Stimulated activated naive CD4-positive, alpha-beta T cell treated with Interleukin-2 at 50 U/mL for 16 hours (primary cell): ENCODE measurements at places on chromosomes 4 and X.

DNA sequence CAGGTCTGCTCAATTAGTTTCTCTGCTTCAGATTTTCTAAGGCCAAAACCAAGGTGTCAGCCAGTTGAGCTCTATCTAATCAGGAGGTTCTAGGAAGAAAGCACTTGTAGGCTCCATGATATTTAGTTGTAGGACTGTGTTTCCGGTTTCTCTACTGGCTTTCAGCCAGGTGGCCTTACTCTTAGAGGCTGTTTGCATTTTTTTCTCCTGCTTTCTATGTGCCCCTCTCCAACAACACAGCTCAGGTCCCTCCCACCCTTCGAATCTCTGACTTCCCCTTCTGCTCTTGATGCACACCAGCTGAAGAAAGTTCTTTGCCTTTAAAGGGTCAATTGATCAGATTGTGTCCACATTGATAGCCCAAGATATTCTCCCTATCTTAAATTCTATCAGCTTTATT lies 245.2 kb downstream of the RAB28 start:
- no peak for DNase-seq

- no peak for DNase-seq
Measured at GRCh38 chr4:8085491-8086117, 73.0 kb downstream of the ABLIM2 start.

GRCh38 chr4:105414316-105414715 lies 59.5 kb downstream of the PPA2 start:
- DNase-seq, result no peak

- DNase-seq, result no peak
Measured at GRCh38 chr4:81903212-81903611, 431.5 kb upstream of the RASGEF1B start.

DNA sequence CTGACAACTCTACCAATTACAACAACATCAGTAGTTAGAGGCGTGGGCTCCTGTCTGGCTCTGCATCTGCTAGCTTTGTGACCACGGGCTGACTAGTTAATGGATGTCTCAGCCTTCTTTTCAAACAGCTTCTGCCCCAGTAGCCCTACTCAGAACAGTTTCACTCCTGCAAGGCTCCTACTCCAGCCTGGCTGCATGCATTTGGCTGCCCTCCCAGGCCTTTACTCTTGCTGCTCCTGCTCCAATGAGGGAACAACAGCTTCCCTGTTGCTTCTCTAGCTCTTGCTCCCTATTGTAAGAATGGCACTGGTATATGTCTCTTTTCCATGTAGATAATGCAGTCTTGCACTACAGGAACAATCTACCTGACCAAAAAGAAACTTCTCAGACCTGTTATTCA lies 93.3 kb downstream of the TTC29 start:
- no peak for DNase-seq

DNA sequence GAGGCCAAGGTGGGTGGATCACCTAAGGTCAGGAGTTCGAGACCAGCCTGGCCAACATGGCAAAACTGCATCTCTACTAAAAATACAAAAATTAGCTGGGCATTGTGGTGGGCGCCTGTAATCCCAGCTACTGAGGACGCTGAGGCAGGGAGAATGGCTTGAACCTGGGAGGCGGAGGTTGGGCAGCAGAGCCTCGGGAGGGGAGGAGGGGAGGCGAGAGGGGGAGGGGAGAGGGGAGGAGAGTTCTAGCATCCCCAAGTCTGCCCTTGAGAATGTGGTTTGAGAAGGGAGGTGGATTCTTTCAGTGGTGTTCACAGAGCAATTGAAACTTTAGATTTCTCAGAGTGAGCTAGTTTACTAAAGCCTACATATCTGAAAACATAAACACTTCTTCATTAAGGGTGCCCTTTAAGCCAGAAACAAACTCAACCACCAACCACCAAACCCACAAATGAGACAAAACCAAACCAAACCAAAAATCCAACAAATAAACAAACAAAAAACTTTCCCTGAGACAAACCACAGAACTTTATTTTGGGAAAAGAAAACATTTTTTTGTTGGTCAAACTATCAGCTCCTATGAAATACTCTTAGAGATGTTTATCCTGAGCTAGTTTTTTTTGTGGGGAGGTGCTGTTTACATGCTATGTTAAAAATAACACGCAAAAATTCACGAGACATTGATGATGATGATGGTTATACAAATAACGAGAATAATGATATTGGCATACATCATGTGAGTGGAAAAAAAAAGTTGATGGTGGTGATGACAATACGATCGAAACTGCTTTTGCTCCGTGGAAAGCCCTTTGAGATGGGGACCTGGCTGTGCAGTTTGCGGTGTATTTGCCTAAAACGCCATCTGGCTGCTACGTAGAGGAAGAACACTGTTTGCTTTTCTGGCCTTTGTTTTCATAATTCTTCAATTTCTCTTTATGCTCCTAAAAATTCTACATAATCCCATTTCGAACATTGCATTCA lies 98.2 kb upstream of the PRKX start:
- peak; percentile 45 for DNase-seq

- no peak for DNase-seq
Measured at GRCh38 chrX:86148594-86148993, 343 bp downstream of the DACH2 start.

DNA sequence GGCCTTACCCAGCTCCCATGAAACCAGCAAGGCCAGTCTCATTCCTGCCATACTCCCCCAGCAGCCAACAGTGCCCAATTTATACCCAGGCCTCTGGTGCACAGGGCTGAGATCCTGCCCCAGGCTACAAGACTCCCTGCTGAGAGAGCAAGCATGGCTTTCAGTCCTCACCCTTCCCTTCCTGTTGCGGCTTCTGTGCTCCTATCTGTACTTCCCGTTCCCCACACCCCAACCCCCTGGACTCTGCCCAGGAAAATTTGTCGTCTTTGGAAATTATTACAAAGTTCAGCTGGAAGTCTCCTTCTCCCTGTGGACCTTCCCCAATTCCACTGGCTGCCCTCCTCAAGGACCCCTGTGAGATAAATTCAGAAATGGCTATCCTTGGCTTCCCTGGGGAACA lies 84.1 kb upstream of the GK2 start:
- DNase-seq, result no peak

DNA sequence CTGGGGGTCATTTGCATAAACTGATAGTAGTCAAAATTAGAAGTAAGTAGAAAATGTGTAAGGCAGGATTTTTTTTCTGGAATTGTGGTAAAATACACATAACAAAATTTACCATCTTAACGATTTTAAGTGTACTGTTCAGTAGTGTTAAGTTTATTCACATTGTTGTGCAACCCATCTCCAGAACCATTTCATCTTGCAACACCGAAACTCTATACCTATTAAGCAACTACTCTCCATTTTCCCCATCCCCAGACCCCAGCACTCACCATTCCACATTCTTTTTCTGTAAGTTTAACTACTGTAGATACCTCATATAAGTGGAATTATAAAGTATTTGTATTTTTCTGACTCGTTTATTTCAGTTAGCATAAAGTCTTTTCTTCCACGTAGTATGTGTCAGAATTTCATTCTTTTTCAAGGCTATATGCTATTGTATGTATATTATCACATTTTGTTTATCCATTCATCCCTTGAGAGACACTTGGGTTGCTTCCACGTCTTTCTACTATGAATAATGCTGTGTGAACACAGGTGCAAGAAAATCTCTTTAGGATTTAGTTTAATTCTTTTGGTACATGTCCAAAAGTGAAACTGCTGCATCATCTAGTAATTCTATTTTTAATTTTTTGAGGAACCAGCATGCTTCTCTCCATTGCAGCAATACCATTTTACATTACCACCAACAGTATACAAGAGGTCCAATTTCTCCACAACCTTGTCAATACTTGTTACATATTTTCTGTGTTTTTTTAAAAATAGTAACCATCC lies 39.1 kb upstream of the NSUN7 start:
- DNase-seq, result no peak

- DNase-seq, result no peak
Measured at GRCh38 chrX:54482839-54483593, 13.0 kb downstream of the FGD1 start.

- no peak for DNase-seq
Measured at GRCh38 chrX:118571836-118572235, 76.2 kb downstream of the DOCK11 start.

DNA sequence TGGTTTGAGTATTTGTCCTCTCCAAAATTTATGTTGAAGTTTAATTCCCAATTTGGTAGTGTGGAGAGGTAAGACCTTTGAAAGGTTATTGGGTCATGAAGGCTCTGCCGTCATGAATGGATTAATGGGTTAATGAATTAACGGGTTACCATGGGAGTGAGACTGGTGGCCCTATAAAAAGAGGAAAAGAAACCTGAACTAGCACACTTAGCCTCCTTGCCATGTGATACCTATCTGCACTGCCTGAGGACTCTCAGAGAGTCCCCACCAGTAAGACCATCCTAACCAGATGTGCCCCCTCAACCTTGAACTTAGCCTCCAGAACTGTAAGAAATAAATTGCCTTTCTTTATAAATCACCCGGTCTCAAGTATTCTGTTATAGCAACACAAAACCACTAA lies 39.3 kb downstream of the PAGE1 start:
- DNase-seq, result no peak

GRCh38 chr4:176422511-176422910 lies 102.7 kb downstream of the SPCS3 start:
- DNase-seq, result no peak

GRCh38 chr4:185311113-185311888 lies 84.4 kb downstream of the LRP2BP start:
- DNase-seq, result no peak

DNA sequence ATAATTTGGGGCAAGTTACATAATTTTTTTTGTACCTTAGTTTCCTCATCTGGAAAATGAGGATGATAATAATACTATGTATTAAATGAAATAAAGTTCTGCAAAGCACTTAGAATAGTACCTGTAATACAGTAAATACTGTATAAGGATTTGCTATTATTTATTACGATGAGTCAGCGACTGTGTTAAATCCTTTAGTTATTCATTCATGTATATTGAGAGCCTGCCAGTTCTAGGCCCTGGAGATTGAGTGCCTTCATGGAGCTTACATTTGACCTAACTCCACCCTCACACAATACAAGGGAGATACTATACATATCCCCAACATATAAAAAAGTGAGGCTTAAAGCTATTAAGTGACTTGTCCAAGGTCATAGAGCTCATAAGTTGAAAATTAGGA lies 67.0 kb upstream of the CITED1 start:
- DNase-seq, result no peak

DNA sequence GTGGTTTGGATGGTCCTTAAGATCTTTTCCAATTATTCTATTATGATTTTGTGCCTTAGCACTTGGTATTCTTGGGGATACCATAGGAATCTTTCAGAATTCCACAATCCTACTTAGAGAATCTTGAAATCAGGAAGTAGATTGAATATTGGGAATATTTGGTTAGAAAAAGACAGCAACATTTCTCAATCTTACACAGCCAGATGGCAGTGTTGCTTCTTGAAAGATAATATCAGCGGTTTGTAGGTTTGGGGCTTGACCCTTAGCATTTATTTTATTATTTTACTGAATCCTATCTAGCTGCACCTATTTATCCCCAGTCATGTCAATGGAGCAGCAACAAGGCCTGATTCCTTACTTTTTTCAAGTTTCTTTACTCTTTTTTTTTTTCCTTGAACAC lies 28.6 kb downstream of the MAGEB1 start:
- DNase-seq, result no peak

DNA sequence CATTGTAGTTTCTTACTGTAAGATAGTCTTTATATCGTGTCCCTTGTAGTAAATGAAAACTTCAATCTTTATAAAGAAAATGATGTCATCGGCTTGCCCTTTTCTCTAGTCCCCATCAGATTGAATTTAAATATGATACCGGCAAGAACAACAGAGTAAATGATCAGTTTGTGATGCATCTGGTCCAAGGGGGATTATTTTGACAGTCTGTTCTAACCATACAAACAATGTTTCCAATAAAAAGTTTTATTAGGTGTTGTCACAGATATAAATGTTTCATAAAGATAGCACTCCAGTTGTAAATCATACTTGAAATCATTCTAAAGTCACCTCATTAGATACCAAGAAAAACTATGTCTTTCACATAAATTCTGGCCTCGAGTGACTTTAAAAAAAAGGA lies 72.3 kb downstream of the SLC9A6 start:
- no peak for DNase-seq

DNA sequence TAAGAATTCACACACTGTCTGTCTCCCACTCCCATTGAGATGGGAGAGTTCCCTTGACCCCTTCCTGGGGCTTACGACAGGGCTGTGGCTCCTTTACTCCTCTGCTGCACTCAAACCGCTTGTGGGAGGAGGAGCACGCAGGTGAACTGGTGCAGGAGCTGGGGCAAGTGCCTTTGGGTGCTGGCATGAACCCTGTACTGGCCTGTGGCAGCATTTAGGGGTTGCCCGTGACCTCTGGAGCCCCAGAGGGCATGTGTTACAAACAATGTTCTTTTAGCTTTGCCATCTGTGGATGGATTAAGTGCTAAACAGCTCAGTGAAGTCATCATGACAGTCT lies 21.8 kb upstream of the FTHL17 start:
- DNase-seq, result no peak

- DNase-seq, result no peak
Measured at GRCh38 chrX:97639526-97639925, 755.8 kb downstream of the RPA4 start.

GRCh38 chr4:87524456-87524855 lies 4.7 kb downstream of the SPARCL1 start:
- no peak for DNase-seq
